ENCODE measurements at places on chromosomes 1 and 21.

DNA sequence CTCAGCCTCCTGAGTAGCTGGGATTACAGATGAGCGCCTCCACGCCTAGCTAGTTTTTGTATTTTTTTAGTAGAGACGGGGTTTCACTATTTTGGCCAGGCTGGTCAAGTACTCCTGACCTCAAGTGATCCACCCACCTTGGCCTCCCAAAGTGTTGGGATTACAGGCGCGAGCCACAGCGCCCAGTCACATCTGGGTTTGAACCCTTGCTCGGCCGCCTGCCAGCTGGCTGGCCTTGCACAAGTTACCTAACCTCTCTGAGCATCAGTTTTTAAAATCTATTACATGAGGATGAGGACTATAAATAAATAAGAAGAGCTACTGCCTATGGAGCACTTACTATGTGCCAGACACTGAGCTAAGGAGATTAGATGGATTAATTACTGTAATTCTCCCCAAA lies 17.7 kb upstream of the PADI2 start:
- no peak for DNase-seq

GRCh38 chr1:175563236-175563895 lies 180.0 kb downstream of the TNR start:
- DNase-seq: no peak

- DNase-seq: peak; percentile 54
Measured at GRCh38 chr1:153058826-153059784, 1.8 kb upstream of the SPRR2A start.

- peak; percentile 76 for DNase-seq
Measured at GRCh38 chr1:43147625-43148327, 24.3 kb downstream of the EBNA1BP2 start.

DNA sequence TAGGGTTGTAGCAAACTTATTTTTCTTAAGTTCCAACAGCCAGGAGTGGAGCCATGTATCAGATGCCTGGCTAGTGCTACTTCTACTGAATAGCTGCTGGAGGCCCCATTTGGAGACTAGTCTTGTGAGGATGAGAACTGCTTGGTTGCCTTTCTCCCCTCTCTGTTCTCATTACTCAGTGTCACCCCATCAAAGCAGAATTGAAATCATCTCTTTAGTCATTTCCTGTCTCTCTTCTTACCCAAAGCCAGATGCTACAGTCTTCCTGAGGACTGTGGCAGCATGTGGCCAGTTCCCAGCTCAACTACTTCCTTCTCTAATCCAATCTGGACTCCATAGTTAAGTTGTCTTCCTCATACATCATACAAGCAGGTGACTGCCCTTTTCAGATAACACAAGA lies 197.5 kb downstream of the BRINP2 start:
- peak; percentile 43 for DNase-seq

DNA sequence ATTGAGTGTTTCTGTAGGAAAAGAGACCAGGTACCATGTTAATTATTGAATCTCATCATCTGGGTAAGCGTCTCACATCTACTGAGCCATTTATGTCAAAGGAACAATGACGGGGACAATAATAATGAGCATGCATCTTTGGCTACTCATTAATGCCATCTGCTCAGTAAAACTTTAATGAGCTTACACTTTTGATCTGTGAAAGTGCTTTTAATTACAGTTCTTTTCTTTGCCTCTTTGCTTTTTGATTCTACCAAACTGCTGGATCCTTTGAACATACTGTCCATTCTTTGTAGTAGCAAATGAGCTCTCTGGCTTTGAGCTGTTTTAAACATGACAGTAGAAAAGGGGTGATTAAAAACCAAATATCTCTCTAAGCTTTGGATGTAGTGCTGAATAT lies 181.2 kb upstream of the IVNS1ABP start:
- no peak for DNase-seq

DNA sequence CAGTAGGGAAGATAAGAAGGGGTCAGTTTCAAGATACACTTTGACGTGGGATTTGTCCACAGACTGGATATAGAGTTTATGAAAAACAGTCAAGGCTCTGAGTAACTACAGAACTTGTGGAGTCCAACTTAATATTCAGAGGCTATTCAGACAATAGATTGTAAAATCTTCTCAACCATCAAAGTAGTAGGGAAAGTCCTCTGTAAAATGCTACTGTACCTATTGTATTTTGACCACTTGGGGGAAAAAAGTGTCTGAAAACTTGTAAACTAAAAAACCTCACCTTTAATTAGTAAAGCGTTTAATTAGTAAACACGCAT lies 10.5 kb downstream of the PTP4A2 start:
- DNase-seq: no peak

- DNase-seq: no peak
Measured at GRCh38 chr1:166165661-166166328, 1.0 kb downstream of the FAM78B start.

- DNase-seq: peak; percentile 11
Measured at GRCh38 chr1:227948493-227949260, 945 bp upstream of the WNT9A start.

GRCh38 chr1:227949954-227950734 lies 2.4 kb upstream of the WNT9A start:
- DNase-seq: no peak

- peak; percentile 65 for DNase-seq
Measured at GRCh38 chr21:29237110-29238052, 61.3 kb upstream of the BACH1 start.

GRCh38 chr1:38489844-38490270 lies 369.7 kb downstream of the RRAGC start:
- peak; percentile 4 for DNase-seq

DNA sequence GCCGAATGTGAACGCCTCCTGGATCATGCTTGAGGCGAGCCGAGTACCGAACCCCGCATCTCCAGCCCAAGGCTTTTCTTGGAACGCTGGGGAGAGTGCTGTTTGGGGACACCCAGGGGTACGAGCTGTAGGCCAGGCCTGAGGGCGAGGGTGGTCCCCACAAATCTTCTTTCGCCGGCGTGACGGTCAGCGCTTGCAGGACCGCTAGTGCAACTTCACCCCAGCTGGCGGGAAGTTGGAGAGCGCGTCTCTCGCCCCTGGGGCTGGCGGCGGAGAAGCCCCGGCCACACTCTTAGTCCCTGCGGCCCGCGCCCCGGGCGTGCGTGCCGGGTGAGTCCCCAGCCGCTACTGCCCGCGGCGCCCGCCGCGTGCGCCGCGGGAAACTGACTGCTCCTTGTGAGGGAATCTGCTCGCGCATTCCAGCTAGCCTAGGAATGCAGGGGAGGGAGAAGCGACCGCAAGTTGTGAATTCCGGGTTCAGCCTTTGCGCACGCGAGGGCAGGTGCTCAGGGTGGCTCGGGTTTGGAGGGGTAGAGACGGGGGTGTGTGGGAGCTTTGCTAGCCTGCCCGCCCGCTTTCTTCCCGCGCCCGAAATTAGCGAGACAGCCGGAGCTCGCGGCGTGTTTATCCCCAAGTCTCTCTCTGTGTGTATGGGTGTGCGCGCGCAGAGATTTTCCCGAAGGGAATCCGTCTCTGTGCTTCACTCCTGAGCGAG lies 884 bp downstream of the LHX4 start:
- DNase-seq: peak; percentile 43

GRCh38 chr21:21067375-21067774 lies 69.2 kb downstream of the NCAM2 start:
- no peak for DNase-seq

DNA sequence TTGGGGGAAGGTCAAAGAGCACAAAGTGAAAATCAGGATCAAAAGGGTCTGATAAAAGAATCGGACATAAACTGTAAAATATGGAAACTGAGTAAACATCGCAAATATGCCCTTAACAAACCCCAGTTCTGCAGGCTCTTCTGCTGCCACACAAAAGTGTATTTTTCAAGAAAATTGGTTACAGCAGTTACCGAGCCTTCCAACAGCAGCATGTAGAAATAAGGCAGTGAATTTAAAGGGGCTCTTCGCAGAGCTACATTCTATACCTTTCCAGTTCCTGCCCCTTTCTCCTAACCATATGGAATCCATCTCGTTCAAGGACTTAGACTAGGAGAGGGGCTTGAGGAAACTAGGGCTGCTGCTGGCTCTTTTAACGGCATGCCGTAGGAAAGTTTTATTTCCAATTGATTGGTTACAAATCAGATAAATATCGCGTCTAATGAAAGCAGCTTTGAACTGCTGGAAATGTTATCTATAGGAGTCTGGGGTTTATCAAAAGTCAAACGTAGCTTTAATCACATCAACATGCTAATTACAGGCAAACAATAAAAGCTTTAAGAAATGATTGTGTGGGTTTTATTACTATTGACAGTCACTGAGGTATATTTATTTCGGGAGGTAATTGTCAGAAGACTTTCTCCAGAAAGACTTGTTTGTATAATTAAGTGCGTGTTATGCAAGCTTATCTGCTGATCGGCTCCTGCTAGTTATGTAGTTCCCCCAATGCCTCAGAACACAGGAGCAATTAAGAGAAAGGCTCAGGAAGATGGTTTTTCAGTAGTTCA lies 59.1 kb downstream of the GORAB start:
- DNase-seq: no peak

- no peak for DNase-seq
Measured at GRCh38 chr1:199837321-199837720, 190.2 kb upstream of the NR5A2 start.

All from epithelial cell of esophagus (primary cell).